Activated CD4-positive, alpha-beta memory T cell treated with anti-CD3 and anti-CD28 coated beads, Interleukin-2, amount 10 ng/mL, durations not matched to agents 7 days and 5 days (primary cell): ENCODE measurements at places on chromosomes 2 and 18. TPM values are rescaled to one million over a fixed set of nuclear protein-coding genes. Genes with fewer than 3 reads are reported as not detected.

DUSP19 gene
- total RNA-seq = 0.93 TPM

CYS1 gene
- 0.40 TPM for total RNA-seq

ABCB11 gene
- total RNA-seq = not detected

SOX11 gene
- not detected for total RNA-seq

POTEJ gene
- total RNA-seq = not detected

- DNase-seq = no peak
These were observed 173.9 kb downstream of the SUCLG1 start for GRCh38 chr2:84285056-84285747.

DNA sequence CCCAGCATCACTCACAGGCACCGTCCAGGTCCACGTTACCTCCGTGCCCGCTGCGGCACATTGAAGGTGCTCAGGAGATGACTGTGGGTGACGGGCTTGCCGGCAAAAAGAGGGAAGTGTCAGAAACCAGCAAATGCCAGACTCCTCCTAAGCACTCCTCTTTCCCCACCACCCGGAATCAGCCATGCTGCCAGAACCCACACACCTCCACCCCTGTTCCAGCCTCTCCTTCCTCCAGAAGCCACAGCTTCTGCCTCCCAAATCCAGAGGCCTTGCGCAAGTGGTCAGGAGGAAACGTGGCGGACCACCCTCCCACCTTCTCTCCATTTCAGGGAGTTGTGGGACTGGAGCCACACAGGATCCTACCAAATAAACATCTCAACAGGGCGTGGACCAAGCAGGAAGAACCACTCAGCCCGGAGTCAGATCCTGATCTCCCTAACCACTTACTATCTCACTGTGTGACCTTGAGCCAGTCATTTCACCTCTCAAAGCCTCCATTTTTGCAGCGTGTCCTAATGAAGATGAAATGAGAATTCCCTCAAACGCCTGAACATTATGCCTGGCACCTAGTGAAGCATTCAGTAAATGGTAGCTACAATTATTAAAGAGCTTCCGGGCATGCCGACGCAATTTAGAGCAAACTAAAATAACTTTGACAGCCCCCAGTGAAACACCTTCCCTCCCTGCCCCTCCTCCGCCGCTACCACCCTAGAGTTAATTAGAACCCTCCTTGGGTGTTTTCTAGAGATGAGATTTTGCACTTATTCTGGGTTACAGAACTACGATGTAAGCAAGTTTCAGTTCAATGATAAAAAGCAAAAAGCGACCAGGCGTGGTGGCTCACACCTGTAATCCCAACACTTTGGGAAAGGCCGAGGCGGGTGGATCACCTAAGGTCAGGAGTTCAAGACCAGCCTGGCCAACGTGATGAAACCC, 32.9 kb downstream of the SMAD7 start:
- no peak for DNase-seq

DNA sequence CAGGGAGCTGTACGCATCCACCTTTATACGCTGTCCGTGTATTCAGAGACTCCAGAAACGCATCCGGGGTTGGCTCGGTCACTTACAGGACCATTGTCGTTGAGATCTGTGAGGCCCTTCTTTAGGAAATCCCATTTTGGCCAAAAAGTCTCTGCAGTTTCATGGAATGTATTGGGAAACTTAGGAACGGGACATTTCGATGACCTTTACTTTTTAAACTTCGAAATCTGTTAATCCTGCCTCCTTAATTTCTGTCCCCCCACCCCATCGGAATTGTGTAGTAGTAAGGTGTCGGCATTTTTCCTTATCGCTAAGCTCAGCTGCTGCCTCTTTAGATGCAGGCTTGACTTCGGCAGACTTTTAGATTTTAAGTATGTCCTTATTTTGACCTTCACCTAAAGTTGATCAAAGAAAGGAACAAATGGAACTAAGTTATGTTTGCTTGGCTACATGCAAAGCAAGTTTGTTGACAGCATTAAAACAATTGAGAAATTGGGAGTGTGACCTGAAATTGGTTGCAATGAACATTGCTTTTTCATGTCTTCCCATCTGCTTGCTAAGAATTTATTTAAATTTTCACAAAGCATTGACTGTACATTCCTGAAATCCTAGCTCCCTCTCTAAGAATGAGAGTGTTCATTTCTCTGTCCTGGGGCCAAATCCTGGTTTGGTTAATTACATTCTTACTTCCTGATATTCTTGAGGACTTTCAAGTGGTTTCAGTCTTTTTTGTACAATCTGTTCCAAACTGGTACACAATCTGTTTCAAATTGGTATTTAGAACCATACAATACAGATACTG, 884 bp upstream of the RAPH1 start:
- no peak for DNase-seq

DNA sequence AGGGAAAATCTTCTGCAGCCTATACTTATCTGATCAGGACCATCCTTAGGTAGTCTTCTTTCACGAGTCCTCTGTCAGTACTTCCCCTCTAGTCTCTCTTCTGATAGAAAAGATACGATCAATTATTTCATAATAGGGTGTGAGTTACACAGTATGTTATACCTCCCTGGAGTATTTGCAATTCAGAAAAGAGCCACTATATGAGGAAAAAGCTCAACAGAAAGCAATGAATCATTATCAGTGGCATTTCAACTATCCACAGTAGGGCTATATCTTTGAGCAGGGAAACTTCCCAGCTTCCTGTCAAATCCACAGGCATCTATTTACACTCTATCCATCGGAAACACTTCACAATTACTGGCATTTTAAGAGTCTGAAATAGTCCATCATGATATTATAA, 105.3 kb upstream of the ACVR2A start:
- DNase-seq = no peak

GRCh38 chr2:45014016-45014702, 4.9 kb upstream of the SIX2 start:
- peak; percentile 33 for DNase-seq

GRCh38 chr2:49950646-49951045, 796.3 kb upstream of the FSHR start:
- DNase-seq = no peak

DNA sequence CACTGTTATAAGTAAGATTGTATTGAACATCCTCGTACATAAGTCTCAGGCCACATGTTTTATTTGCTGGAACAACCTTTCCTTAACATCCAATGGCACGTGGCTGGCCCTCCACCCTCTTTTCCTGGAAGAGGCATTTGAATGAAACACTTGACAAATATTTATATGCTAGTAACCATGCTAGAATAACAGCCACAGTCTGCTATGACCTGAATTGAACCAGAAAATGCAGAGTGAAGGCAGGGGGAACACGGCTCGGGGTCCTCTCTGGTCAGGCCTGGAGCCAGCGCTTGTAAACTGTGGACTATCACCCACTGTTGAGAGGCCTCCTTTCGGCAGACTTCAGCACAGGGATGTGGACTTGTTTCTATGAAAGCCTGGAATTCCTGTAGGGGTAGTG, 198.2 kb upstream of the COPS8 start:
- DNase-seq = no peak

DNA sequence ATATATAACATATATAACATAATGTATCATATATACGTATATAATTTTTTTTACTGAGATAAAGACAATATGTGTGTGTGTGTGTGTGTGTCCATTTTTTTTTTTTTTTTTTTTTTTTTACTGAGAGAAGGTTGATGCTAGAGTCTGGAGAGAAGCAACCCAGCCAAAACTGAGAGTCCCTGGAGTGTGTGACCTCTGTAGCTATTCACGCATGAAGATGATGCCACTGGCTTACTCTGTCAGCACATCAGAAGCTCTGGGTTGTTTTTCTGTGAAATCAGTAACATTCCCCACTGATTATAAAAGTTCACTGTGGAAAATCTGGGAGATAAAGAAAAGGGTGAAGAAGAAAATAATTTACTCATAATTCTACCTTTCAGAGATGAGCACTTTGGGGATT, 27.2 kb downstream of the CCDC195 start:
- DNase-seq = no peak

GRCh38 chr2:23617167-23617810, 232.3 kb downstream of the KLHL29 start:
- no peak for DNase-seq

DNA sequence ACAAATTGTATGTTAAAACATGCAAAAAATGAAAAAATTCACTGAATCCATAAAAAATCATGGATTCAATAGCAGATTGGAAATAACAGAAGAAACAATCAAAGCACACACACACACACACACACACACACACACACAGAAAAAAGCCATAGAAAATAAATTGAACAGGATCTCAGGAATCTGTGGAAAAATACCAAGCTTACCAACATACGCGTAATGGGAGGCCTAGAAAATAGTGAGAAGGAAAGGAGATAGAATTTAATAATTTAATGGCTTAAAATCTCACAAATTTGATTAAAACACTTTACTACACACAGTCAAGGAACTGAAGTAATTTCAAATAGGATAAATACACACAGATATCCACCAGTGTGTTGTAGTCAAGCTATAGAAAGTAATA, 1671.5 kb upstream of the PIK3C3 start:
- DNase-seq = no peak

- DNase-seq = no peak
These were observed 67.6 kb upstream of the ITGB6 start for GRCh38 chr2:160267692-160268091.

GRCh38 chr2:152405206-152406118, 70.5 kb downstream of the FMNL2 start:
- DNase-seq = no peak

- no peak for DNase-seq
These were observed 6.4 kb upstream of the BOK start for GRCh38 chr2:241551998-241552737.
